ENCODE measurements at places on chromosomes 3 and 15.

DNA sequence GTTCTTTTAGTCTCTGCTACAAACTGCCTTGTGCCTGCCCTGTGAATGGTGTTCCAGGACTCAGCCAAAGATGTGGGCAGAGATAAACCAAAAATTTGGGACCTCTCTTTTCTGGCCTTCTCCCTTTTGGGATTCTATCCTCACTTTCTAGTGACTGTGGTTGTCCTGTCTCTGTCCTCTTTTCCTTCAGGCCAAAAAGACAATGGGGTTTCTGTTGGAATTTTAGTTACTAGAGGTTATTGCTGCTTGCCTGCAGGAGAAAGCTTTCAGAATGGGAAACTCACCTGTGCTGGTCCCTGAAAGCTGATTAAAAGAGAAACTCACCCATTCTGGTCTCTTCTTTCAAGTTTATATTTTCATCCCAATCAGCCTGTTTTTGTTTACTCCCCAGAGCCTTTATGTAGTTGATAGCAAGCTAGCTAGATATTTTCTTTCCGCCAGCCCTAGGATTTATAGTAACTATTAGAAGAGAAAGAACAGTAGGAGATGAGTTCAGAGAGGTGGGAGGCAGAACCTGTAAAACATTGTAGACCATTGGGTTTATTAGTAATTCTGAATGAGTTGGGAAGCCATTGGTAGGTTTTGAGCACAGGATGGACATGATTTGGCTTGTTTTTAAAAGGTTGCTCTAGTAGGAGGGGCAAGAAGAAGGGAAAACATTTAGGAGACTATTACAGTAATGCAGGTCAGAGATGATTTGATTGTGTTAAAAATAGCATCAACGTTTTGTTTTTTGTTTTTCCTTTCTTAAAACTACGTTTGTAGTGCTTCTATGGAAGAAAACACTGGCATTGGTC lies 138.9 kb downstream of the TCF12 start:
- no peak for DNase-seq

DNA sequence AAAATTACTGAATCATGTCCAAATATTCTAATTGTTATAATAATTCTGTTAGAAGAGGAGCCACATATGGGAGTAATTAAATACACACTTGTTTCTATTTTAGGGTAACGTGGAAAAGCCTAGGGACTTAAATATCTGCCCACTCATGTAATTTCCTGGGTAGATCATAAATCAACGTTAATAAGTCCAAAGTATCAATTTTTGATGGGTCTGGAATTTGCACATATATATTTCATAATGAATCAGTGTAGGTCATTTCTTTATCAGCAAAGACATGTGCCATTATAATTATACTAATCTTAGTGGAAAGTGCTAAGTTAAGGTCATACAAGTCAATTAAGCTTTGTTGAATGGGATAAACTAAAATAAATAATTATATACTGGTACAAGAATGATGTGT lies 346.2 kb downstream of the ZBBX start:
- DNase-seq = no peak

GRCh38 chr3:170506556-170506955 lies 79.3 kb downstream of the SLC7A14 start:
- DNase-seq = no peak

GRCh38 chr3:83076041-83076440 lies 1314.6 kb upstream of the GBE1 start:
- no peak for DNase-seq

DNA sequence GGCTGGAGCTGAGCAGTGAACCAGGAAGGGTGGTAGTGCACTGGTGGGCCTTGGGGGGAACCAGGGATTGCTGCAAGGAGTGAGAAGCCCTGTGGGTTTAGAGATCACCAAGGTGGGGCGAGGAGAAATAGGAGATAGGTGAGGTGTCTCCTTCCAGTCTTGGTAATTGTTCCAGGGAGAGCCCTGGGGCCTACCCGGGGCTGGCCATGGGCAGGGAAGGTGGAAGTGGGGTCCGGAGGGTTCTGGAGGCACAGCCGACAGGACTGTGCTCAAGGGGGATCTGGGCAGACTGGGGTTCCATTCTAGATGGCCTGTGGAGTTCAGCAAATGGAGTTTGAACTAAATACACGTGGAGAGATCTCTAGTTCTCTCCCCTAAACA lies 4.5 kb downstream of the CHST13 start:
- no peak for DNase-seq

GRCh38 chr3:128084675-128085021 lies 32.4 kb downstream of the SEC61A1 start:
- DNase-seq = no peak

DNA sequence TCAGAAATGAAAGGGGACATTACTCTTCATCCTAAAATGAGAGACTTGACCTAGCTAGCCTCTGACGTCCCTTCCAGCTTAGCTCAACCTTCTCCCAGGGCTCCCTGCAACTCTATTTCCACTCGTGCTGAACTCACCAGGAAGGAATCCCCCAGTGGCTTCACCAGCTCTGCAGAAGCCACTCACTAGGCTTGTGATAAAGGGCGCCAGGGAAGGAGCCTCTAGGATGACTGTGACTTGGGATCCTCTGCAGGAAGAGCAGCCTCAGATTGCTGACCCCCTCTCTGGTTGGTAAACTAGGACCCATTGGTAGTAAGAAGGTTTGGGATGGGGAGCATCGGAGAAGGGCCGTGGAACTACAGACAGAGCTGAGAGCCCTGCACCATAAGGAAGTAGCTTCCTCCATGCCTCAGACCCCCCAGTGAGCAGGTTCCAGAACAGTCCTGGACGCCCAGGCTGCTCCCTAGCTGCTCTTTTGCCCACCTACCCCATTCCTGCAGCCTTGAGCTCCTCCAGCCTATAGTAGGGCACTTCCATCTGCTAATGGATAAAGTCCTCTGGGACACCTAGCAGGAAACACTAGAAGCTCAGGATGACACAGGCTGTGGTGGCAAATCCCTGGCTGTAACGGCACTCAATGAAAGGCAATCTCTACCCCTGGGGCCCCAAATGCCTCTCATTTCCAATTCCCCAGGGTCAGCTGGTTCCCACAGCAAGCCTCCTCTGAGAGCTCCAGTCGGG lies 26.0 kb downstream of the PLA2G4F start:
- DNase-seq = no peak

DNA sequence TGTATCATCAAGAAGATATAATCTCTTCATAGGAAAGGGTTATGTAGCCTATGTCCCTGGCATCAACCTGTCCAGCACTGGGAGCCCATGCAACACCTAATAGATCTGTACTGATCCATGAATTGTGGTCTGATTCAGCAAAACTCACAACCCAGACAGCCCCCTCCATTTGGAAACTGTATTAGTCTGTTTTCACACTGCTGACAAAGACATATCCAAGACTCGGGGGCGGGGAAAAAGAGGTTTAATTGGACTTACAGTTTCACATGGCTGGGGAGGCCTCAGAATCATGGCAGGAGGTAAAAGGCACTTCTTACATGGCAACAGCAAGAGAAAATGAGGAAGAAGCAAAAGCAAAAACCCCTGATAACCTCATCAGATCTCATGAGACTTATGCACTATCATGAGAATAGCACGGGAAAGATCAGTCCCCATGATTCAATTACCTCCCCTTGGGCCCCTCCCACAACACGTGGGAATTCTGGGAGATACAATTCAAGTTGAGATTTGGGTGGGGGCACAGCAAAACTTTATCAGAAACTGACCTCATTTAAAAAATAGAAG lies 83.3 kb downstream of the TRIM42 start:
- no peak for DNase-seq

DNA sequence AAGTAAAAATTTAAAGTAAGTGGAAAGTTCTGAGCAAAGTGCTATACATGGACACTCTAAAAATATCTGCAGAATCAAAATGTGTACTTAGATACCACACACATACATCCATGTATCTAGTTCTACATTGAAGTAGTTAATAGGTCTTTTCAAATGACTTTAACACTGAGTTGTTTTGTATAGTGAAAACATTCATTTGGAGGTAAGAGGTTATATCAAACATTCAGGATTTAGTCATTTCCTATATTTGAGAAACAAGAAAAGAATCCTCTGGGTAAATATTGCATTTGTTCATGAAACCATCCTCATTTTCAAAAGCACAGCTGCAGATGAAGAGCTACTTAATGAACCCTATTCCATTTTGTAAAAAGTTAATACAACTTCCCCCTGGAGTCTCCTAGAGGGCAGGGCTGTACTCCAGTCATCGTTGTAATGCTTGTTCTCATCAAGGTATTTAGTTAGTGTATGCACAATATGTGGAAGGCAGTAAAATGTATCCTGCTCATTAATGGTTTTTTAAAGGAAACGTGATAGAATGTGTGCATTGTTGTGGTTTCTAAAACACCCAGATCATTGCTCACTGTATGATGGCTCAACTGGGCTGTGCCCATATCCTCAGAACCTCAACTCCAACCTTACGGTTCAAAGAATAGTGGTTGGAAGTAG lies 26.2 kb downstream of the ARPP21 start:
- no peak for DNase-seq

DNA sequence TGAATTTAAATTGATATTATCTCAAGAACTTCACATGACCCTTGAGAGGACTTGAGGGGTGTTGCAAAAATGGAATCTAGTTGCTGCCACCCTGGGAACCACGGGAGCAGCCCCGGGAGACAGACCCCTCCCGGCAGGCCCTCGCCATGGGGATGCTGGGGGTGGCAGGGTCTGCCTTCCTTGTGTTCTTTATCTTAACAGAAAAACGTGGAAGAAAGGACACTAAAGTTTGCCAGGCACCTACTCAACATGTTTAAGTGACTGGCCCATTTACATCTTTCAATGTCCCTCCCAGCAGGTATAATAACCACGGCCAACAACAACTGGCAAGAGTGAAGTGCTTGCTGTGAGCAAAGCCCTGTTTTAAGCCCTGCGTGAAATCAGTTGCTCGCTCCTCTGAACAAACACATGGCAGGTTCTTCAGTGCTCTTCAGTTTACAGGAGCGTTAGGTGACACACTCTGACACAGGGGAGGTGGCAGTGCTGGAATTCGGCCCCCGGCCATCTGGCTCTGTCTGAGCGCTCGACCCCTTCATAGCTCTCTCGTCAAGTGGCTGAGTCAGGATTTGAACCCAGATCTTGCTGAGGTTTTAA lies 112.5 kb downstream of the ASB7 start:
- peak; percentile 34 for DNase-seq

GRCh38 chr3:12141350-12141749 lies 17.4 kb downstream of the TIMP4 start:
- no peak for DNase-seq

GRCh38 chr15:48313216-48313615 lies 18.0 kb upstream of the DUT start:
- no peak for DNase-seq

- DNase-seq = no peak
These were observed 62.1 kb downstream of the MOBP start for GRCh38 chr3:39529577-39529976.

DNA sequence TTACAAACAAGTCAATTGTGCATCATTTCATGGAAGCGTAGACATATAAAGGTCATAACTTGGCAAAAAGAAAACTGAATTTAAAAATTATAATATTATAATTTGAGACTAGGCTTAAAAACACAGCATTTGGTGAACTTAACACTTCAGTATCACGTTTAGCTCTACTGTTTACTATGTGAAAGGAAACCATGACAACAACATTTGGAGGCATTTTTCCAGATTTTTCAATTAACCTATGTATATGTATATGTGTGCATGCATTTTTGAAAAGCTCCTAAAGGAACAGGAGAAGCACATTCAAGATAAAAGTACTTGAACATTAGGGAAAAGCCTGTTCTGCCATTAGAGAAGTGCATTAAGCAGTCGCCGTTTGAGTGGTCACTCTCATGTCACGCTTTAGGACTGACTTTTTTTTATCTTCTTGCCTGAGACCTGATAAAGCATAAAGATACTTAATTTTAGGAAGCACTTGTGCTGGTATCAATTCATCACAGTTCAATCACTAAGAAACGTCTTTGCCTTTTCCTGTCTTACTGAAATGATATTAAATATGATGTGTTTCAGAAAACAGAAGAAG lies 156.0 kb downstream of the NAALADL2 start:
- no peak for DNase-seq

DNA sequence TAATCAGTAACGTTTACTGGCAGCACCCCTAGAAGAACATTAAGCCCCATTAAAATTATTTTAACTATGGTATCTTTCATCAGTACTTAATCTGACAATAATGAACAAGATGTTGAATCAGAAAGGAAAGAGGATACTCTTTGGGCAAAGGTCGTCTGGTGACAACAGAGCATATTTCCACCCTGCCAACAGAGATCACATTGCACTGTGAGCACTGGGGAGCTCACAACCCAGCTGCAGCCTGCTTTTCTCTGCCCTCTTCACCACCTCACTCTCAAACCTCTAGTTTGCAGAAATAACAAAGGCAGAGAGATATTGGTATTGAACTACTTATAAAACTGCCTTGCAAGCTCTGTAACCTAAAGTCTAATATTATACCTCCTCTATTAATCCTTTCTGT lies 130.0 kb downstream of the FBN1 start:
- DNase-seq = no peak

DNA sequence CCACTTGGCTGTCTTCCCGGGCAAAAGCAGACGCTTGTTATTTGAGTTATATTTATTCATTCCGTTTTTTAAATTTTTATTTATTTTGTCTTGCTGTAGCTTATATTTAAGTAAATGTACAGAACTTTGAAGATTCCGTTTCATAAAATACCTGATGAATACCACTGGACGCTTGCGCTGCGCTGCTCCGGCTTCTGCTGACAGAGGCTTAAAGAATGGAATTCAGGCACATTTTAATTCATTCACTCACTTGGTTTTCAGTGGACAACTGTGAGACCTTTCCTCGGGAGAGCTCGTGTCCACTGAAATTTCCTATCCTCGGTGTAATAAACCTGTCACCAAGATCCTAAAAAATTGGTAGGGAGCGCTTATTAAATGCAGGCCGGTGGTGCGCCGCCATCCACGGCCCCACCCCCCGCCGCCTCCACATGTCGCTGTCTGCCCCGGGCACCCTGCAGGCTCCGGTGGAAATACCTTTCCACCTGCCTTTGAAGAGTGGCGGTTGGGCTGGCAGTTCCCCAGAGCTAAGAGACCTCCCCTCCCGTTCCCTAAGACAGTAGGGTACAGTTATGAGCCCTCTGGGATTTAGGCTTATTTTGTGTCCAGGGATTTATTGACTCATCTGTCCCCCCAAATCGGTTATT lies 62.5 kb upstream of the UBE2E1 start:
- DNase-seq = no peak

DNA sequence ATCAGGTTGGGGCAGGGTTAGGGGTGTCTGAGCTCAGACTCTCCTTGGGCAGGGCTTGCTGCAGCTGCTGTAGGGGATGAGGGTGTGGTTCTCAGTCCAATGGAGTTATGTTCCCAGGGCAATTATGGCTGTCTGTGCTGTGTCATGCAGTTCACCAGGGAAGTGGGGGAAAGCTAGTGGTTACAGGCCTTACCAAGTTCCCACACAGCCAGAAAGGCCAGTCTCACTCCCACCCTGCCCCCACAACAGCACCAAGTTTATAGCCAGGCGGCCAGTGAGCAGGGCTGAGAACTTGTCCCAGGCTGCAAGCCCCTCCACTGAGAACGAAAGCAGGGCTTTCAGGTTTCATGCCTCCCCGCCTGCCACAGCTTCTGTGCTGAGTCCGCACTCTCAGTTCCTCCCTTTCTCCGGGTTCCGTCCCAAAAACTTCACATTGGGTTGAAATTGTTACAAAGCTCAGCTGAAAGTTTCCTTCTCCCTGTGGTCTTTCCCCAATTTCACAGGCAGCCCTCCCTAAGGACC lies 19.6 kb upstream of the CPOX start:
- DNase-seq = no peak

GRCh38 chr3:122520861-122521260 lies 6.1 kb upstream of the KPNA1 start:
- DNase-seq = no peak

Data from mesothelial cell of epicardium (in vitro differentiated cells).